ENCODE measurements at places on chromosomes 4 and X.

DNA sequence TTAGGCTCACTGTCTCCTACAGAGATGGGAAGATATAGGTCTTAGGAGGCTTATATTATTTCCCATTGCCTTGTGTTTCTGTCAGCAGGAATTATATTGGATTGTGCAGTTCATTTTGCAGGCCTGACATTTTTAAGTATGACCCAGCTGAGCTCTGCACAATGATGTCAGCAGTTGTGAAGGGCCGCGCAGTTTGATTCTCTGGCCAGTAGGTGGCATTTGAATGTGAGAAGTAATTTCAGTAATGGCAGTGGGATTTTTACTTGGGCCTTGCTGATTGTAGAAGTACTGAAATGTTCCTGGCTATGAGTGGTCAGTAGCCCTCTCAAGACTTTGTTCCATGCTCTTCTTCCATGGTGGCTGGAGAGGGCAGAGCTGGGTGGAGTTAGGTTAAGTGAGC lies 247.2 kb upstream of the MTMR8 start:
- DNase-seq, result no peak

GRCh38 chr4:27270435-27270834 lies 409.8 kb downstream of the STIM2 start:
- DNase-seq, result no peak

DNA sequence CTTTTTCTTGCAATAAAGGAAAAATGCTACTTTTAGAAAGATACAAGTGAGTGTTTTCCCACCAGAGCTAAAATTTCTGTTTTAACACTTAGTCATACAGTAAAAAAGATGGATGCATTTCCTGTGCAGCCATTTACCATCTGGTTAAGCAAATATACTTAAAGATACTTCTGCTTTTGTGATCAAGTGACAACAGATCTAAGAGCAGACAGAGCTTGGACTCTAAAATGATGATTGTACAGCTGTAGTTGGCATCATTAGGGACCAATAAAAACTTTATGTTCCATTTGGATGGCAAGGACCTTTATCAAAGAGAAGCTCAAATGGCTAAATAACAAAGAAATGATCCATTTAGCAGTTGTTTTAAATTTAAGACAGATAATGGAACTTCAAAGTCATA lies 270.8 kb downstream of the FSTL5 start:
- DNase-seq, result no peak

- no peak for DNase-seq
Measured at GRCh38 chr4:108624263-108625056, 4.1 kb downstream of the RPL34 start.

GRCh38 chrX:153517423-153517822 lies at the start of gene ATP2B3:
Gene ATP2B3 (plus strand): TSS chrX:153517642. CDS start chrX:153536248, 18,606 bp downstream.
- DNase-seq, result no peak

Measured in transverse colon (tissue), 4 donors.